B cell (primary cell): ENCODE measurements at places on chromosomes 11 and 22. TPM values are rescaled to one million over a fixed set of nuclear protein-coding genes. Genes with fewer than 3 reads are reported as not detected.

- DNase-seq: peak; percentile 87
Observed at GRCh38 chr11:68370211-68371111, 58.1 kb downstream of the LRP5 start.

RIMBP3C gene
- total RNA-seq: 0.89 and 1.3 TPM in 2 replicates

SF3B2 gene
- 205 and 214 TPM in 2 replicates for total RNA-seq

GRCh38 chr11:91998481-91998880 lies 226.1 kb upstream of the FAT3 start:
- no peak for DNase-seq

DNA sequence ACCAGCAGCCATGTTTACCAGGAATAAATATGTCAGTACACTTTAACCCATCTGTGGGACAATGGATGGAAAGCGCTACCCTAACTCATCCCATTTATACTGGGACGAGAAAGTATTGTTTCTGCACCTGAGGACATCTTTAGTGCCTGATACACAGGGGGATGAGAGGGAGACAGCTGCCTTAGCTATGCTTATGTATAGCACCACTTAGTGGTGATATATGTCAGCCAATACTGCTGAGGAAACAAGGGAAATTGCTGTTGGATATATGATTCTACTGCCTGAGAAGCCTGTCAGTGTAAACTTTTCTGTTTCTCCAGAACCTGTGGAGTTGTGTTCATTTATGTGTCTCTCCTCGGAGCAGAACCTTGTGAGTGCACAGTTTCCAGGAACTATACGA lies 13.3 kb upstream of the CEP295 start:
- no peak for DNase-seq

DNA sequence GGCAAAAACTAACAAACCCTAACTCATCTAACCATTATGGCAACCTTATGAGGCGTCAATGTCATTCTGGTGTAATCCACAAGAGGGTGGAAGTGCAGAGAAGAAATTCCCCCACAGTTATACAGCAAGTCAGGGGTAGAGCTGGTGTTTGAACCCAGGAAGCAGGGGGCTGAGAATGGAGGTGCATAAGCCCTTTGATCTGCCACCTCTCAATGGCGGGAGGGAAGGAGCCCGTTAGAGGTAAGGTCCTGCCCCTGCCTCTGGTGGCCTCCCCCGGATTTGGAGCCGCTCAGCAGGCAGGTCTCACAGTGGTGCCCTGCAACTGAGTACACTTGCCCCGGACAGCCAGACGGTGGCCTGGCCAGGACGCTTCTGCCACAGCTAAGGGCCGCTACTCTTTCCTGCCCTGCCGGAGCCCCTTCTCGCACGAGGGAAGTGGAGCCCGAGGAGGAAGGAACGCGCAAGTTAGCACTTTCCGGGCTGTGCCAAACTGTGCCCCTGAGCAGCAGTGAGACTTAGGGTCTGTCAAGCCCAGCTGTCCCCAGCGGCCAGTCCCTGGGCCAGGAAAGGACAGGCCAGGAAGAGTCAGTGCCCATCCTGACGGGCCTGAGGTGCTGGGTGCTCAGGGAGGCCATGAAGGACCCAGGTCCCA lies 1.1 kb downstream of the FXYD2 start:
- no peak for DNase-seq

DNA sequence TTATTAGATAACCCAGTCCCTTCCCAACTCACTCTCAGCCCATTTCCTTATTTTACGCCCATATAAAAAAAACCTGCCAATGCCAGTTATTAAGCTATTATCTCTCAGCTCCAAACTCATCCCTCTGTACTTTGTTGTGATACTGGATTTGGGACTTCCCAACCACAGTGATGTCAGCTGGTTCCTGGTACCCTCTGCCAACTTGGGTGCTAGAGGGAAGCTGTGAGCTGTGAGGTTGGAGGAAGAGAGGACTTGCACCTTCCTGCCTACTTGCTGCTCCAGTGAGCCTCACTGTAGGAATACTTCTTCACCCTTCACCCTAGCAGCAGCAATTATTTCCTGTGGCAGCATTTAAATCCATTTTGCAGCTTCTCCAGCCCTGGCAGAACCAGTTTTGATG lies 19.2 kb upstream of the CSF2RB start:
- no peak for DNase-seq

PNPLA3 gene
- total RNA-seq: 0.10 TPM in 1 of 2 replicates, not detected in the other

GRCh38 chr22:49497266-49497665 lies 330.4 kb downstream of the BRD1 start:
- no peak for DNase-seq

GRCh38 chr11:126088999-126089398 lies 26.3 kb upstream of the CDON start:
- DNase-seq: no peak

DNA sequence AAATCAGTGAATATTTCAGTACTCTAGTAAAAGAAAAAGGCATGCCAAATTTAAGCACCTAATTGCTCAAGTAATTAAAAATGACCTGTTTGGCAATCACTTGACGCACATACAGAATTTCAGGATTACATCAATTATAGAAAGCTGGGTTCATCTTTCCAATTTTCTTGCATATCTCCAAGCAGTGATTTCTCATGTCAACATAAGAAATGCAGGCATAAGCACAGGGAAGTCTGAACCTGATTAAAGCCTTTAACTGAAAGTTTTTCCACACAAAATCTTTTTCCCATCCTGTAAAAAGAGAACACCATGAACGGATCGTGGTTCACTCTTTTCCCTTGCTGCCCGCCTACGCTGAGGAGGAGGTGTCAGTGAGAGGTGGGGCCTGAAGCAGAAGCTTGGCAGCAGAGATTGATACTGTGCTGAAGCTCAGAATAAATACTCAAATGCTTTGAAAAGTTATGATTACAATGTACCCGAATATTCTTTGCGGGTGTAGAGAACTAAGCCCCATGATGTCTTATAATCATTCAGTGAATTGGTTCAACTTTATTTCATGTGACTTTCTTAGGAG lies 704.1 kb upstream of the CCDC90B start:
- no peak for DNase-seq
